Activated naive CD4-positive, alpha-beta T cell (primary cell): ENCODE measurements at places on chromosomes 3 and 15.

DNA sequence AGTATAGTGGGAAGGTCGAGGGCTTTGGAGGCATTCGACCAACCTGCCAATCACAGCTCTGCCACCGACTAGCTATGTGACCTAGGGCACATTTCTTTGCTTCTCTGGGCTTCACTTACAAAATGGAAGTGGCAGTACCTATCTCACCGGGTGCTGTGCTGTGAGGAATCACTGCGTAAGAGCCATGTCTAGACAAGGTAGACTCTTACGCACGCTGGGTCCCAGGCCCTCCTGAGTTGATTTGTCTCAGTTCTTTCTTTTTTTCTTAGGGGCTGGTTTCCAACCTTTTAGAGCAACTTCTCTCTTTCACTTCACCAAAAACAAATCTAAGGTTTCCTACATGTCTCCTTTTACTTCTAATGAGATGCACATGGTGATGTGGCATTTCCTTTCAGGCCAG, 18.8 kb downstream of the CA12 start:
- DNase-seq: no peak

- DNase-seq: no peak
These were observed 113.2 kb downstream of the TCF12 start for GRCh38 chr15:57031605-57032004.

GRCh38 chr3:78881501-78881900, 886.3 kb downstream of the ROBO1 start:
- no peak for DNase-seq

GRCh38 chr3:144652573-144652972, 681.0 kb downstream of the DIPK2A start:
- DNase-seq: no peak

GRCh38 chr3:171347301-171348039, 112.7 kb downstream of the TNIK start:
- DNase-seq: no peak
